ENCODE measurements at places on chromosomes 7 and 10. TPM values are rescaled to one million over a fixed set of nuclear protein-coding genes. Genes with fewer than 3 reads are reported as not detected.

STOX1 gene
- total RNA-seq: 0.18 TPM

DNA sequence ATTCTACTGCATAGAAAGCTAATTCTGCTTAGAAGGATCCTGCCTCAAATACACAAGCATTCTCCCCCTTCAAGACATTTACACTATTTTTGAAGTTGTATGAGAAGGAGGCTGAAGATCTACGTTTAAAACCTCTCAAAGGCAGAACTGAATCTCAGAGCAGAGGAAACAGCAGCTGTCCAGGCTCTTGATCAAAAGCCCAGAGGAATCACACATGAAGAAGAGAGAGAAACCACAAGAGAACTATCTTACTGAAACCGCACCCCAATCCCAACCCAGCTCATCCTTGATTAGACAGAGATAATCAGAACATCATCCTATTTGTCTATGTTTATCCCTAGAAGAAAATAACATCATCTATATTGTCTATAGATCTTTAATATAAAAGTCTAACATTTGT is 2.2 kb upstream of the DNAJC1 start:
- no peak for DNase-seq

GRCh38 chr7:16647435-16647960 is 1.5 kb downstream of the BZW2 start:
- DNase-seq: peak; percentile 36

KIF5B gene
- 130 TPM for total RNA-seq

CBLL1 gene
- total RNA-seq: 15.6 TPM

- DNase-seq: peak; percentile 81
Observed at GRCh38 chr7:40717242-40717641, 582.4 kb downstream of the SUGCT start.

- DNase-seq: peak; percentile 5
Observed at GRCh38 chr7:108413782-108414492, 42.3 kb downstream of the NRCAM start.

DNA sequence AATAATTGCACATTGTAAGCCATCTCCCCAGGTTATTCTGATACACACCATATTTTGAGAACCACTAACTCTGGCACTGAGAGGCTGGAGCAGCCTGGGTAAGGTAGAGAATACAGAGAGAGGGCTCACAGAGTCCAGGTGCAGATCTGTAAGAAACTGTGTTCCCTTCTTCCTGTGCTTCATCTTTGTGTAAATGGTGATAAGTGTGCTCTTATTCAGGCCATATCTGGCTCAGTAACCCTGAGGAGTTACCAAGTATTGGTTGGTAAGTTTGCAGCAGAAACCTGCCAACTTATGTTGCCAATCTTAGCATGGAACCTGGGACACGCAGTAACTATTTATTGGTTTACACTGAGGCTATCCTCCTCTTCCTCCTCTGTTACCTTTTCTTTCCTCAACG is 16.2 kb upstream of the ICA1 start:
- no peak for DNase-seq

Data from IMR-90 (cell line).